Osteoblast (primary cell): ENCODE measurements at places on chromosomes 2 and 18. TPM values are rescaled to one million over a fixed set of nuclear protein-coding genes. Genes with fewer than 3 reads are reported as not detected.

- H3K4me3 ChIP-seq: no peak overlapping the region
- H3K27ac ChIP-seq: no peak overlapping the region
- H3K4me1 ChIP-seq: no peaks in the 10 kb centered on the region
- H3K36me3 ChIP-seq: no peaks in the 10 kb centered on the region
These were observed 1607.3 kb upstream of the CELF4 start for GRCh38 chr18:39172695-39173421.

DNA sequence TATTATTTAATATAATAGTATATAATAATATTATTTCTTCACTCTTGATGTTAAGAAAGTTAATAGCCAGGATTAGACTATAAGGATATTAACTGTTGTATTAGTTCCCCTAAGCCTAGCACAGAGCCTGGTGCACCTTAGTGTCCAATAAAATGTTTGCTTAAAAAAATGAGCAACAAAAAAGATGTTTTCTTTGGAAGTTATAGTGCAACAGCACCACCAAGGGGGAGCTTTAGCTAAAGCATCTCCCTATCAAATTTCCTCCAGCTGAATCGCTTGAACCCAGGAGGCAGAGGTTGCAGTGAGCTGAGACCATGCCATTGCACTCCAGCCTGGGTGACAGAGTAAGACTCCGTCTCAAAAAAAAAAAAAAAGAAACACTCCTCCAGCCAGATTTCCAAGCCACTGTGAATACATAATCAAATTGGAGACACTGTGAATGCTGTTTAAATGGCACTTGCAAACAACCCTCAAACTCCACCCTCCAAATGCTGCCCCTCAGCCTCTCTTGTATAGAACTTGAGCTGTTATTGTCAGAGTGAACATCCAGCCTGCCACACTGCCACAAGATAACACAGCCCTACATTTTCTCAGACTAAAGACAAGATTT lies 221.9 kb downstream of the DYM start:
- H3K27ac ChIP-seq: no peak overlapping the region
- H3K4me3 ChIP-seq: no peak overlapping the region
- H3K4me1 ChIP-seq: no peaks in the 10 kb centered on the region
- H3K27me3 ChIP-seq: no peaks in the 10 kb centered on the region
- no peaks in the 10 kb centered on the region for H3K36me3 ChIP-seq

DNA sequence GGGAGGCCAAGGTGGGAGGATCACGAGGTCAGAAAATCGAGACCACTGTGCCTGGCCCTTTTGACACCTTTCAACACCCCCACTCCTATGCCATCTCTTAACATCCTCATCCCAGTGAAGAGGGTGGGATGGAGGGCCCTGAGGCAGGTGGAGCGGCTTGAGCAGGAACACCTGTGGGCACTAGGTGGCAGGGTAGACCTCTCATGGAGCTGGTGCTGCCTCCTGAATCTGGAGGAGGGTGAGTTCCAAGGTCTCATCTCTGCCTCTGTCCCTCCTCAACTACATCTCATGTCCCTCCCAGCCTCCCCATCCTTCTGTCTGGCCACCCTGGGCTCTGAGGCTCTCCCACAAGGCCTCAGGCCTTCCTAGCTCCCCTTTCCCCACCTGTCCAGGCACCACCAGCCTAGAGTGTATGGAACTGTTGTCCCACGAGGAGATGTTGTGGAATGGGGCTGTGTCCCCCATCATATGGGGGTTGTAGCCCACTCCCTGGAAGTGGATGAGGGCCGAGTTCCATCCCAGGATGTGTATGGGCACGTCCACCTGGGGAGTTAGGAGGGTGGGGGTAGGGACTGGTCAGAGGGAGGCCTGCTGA lies 17.0 kb upstream of the CRYBA2 start:
- H3K4me1 ChIP-seq: no peaks in the 10 kb centered on the region
- H3K36me3 ChIP-seq: no peaks in the 10 kb centered on the region
- no peak overlapping the region for H3K27ac ChIP-seq
- DNase-seq: peak; percentile 82
- peaks cover 12% of the 10 kb centered on the region for H3K27me3 ChIP-seq

- peak overlapping the region; percentile 76 for H3K27ac ChIP-seq
- no peaks in the 10 kb centered on the region for H3K27me3 ChIP-seq
- peak; percentile 53 for DNase-seq
- H3K4me3 ChIP-seq: no peak overlapping the region
These were observed 204.8 kb downstream of the RBM43 start for GRCh38 chr2:151056870-151057269.

DNA sequence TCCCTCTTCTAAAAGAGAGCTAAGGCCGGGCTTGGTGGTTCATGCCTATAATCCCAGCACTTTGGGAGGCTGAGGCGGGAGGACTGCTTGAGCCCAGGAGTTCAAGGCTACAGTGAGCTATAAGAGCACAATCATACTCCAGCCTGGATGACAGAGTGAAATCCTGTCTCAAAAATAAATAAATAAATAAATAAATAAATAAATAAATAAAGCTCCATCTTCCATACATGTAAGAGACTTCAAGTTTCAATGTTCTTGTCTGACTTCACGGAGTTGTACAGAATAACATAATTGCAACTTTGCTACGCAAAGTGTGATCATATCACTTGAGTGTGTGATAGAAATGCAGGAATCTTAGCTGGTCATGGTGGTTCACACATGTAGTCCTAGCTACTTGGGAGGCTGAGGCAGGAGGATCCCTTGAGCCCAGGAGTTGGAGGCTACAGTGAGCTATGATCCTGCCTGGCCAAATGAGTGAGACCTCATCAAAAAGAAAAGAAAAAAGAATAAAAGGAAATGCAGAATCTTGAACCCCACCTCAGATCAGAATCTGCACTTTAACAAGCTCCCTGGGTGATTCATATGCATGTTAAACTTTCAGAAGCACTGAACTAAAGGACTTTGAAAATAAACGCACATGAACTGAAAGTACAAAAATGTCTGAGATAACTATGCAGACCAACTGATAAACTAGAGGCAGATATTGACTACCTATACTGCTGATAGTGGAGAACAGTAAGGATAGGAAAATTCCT lies 123.7 kb upstream of the SP3 start:
- H3K4me1 ChIP-seq: no peaks in the 10 kb centered on the region
- no peaks in the 10 kb centered on the region for H3K27me3 ChIP-seq
- no peak overlapping the region for H3K27ac ChIP-seq
- no peaks in the 10 kb centered on the region for H3K36me3 ChIP-seq
- no peak for DNase-seq

- no peak overlapping the region for H3K4me3 ChIP-seq
- no peak for DNase-seq
- H3K36me3 ChIP-seq: no peaks in the 10 kb centered on the region
- peaks cover 25% of the 10 kb centered on the region for H3K27me3 ChIP-seq
- H3K27ac ChIP-seq: no peak overlapping the region
- H3K4me1 ChIP-seq: peaks cover 4% of the 10 kb centered on the region
These were observed 20.3 kb downstream of the POU3F3 start for GRCh38 chr2:104874230-104874629.

GRCh38 chr2:7379799-7380198 lies 462.6 kb downstream of the RNF144A start:
- H3K4me1 ChIP-seq: no peaks in the 10 kb centered on the region
- no peak for DNase-seq
- no peak overlapping the region for H3K27ac ChIP-seq
- no peaks in the 10 kb centered on the region for H3K36me3 ChIP-seq

GRCh38 chr18:57930476-57930875 lies 113.5 kb upstream of the NEDD4L start:
- peak overlapping the region; percentile 10 for H3K4me3 ChIP-seq
- H3K36me3 ChIP-seq: no peaks in the 10 kb centered on the region
- no peaks in the 10 kb centered on the region for H3K27me3 ChIP-seq
- no peak overlapping the region for H3K27ac ChIP-seq

DNA sequence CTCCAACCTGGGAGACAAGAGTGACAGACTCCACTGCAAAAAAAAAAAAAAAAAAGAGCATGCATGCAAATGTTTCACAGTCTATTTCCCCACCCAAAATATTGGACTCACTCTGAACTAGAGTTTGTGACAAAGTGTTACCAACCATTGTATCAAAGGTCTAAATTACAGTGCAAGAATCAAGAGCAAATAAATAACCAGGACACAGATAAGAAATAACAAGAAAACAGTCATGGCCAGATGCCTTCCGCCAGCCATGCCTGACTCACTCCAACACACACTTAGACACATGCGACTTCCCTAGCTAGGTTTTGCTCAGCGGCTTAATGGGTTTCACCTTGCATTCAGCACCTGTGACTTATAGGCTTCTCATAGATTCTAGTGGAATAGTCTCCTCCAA lies 62.8 kb downstream of the CYB5A start:
- H3K27ac ChIP-seq: no peak overlapping the region
- H3K4me3 ChIP-seq: no peak overlapping the region

- H3K27me3 ChIP-seq: peaks cover 20% of the 10 kb centered on the region
- H3K27ac ChIP-seq: no peak overlapping the region
- no peak overlapping the region for H3K4me3 ChIP-seq
- no peaks in the 10 kb centered on the region for H3K4me1 ChIP-seq
These were observed 144.5 kb downstream of the CYP26B1 start for GRCh38 chr2:72003124-72003523.

DNA sequence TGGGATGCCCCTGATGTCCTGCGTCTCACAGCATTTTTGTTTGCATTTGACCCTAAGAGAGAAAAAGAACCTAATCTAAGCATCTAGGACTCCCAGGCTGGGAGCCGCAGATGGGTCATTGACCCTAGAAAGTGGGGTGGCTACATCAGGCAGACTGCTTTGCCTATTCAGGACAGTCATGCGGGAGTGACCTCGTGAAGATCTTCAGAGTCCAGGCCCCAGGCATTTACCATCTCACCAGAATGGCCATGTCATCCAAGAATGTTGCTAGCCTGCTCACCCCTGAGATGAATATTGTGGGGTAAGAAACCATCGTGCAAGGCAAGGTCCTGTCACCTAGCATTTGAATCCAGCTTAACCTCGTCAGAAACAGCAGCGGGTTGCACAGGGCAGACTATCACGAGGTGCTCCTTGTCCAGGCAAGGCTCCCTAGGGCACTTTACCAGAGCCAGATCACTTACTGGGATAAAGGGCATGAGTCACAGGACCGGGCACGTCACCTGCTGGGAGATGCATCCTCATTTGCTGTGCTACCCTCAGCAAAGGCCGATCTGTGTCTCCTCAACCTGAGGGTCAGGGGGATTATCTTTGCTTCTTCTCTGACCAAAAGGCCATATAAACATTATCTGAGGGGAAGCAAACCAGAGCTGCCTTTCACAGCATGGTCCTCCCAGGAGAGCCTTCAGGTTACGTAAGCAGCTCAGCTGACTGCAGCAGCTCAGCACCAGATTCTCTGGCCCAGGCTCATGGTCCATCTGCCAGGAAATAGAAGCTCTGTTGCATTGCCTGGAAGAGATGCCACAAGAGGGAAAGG lies 162.3 kb downstream of the ACKR3 start:
- peak; percentile 79 for DNase-seq
- peak overlapping the region; percentile 53 for H3K27ac ChIP-seq
- H3K4me3 ChIP-seq: no peak overlapping the region
- H3K36me3 ChIP-seq: no peaks in the 10 kb centered on the region

DNA sequence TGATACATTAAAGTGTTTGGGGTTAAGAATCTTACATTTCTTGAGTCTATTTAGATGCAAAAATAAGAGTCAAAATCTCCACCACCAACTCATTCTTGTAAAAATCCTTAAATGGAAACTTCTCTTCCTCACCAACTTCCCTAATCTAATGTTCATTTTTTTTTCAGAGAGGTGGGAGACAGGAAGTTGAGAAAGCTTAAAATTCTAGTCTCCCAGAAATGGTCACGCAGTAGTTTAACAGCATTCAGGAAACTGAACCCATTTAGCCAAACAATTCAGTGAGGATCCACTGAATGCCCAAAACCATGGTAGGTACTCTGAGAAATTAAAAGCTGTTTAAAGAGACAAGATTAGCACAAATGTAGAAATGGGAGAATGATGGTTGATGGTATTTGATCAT lies 69.0 kb downstream of the TXNL1 start:
- no peaks in the 10 kb centered on the region for H3K36me3 ChIP-seq
- peaks cover 15% of the 10 kb centered on the region for H3K4me1 ChIP-seq
- no peak overlapping the region for H3K27ac ChIP-seq
- no peaks in the 10 kb centered on the region for H3K27me3 ChIP-seq
- DNase-seq: no peak

DNA sequence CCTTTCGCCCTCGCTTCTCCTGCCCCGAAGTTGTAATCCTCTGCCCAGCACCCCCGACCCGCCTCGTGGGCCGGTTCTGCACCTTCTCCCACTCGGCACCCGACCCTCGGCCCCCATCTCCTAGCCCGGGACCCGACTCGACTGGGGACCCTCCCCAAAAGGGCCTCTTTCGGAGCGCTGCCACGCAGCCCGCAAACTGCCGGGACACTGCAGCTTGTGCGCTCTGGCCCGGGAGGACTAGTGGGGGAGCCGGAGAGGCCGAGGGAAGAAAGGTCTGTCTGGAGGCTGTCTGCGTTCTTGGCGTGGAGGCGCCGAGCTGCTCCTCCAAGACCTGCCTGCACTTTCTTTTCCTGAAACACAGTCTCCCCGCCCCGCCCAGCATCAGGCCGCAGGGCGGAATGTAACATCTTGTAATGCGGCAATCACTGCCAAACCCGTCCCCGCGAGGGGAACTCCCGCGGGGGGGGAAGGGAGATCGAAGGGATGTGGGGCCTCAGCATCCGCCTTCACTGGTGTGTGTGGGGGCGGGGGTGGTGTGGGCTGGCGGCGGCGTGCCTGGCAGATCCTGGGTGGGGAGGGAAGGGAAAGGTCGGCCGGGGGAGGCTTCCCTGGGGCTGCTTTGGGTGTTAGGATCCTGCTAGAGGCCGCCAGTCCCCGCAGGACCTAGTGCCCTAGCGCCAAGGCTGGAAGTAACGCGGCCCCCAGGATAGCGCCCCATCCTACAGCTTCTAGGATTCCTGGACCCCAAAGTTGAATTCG lies 7.4 kb downstream of the DLX2 start:
- H3K4me1 ChIP-seq: peaks cover 42% of the 10 kb centered on the region
- H3K36me3 ChIP-seq: no peaks in the 10 kb centered on the region
- peak overlapping the region; percentile 87 for H3K4me3 ChIP-seq
- H3K27ac ChIP-seq: peak overlapping the region; percentile 90

DNA sequence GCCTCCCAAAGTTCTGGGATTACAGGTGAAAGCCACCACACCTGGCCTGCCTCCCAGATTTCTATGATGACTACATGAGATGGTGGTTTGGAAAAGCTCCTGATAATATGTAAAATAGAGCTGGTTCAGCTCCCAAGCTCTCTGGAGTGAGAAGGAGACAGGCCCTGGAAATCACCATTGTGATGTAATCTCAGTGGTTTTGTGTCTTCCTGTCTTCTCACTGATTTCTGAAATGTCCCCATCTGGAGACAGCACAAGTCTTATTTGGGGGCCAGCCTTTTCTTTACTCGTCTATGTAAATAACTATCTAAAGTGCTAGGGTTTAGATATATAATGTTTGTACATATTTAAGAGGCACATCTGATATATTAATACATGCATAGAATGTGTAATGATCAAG lies 64.0 kb downstream of the CCNT2 start:
- H3K4me3 ChIP-seq: no peak overlapping the region

The CHRND gene
- not detected in 2 replicates for total RNA-seq

The BMP10 gene
- total RNA-seq: not detected in 2 replicates

The ICOS gene
- total RNA-seq: not detected in 2 replicates

The KLHL30 gene
- under 0.01 TPM in 2 replicates for total RNA-seq

The CRYBA2 gene
- not detected in 2 replicates for total RNA-seq

The NEB gene
- 0.29 and 0.36 TPM in 2 replicates for total RNA-seq

The LIMS3 gene
- total RNA-seq: 3.2 and 7.2 TPM in 2 replicates

The CD226 gene
- total RNA-seq: under 0.01 and 0.36 TPM in 2 replicates
